Renal pelvis (tissue), 12 donors: ENCODE measurements at places on chromosomes 6 and 20. TPM values are rescaled to one million over a fixed set of nuclear protein-coding genes. Genes with fewer than 3 reads are reported as not detected.
A peak's percentile ranks its signal among the peaks of the same experiment; 100 is the strongest.

- no peak for DNase-seq
Observed at GRCh38 chr20:38872491-38873049, 53.6 kb upstream of the FAM83D start.

Gene PRICKLE4
- 3.2 TPM for polyA plus RNA-seq

Gene TREML4
- not detected for polyA plus RNA-seq

DNA sequence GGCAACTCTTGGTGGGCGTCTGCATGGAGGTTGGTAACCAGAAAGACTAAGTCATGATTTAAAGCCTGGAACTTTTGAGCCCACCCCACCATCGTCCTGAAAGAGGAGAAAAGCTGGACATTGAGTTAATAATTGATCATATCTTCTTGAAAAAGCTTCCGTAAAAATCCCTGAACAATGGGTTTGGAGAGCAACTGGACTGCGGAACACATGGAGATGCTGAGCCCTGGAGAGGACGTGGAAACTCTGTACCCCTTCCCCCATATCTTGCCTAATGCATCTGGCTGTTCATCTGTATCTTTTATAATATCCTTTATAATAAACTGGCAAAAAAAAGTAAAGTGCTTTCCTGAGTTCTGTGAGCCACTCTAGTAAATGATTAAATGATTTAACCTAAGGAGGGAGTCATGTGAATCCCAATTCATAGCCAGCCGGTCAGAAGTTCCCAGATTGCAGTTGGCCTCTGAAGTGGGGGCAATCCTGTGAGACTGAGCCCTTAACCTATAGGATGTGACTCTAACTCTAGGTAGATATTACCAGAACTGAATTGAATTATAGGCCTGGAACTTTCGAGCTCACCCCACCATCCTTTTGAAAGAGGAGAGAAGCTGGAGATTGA, 26.5 kb upstream of the LGSN start:
- no peak for DNase-seq

GRCh38 chr6:157442291-157442690, 61.3 kb downstream of the ZDHHC14 start:
- DNase-seq, result no peak

Gene MAPK14
- polyA plus RNA-seq, result 49.6 TPM

GRCh38 chr20:59055302-59055701, 12.7 kb upstream of the PRELID3B start:
- DNase-seq, result peak; percentile 15

DNA sequence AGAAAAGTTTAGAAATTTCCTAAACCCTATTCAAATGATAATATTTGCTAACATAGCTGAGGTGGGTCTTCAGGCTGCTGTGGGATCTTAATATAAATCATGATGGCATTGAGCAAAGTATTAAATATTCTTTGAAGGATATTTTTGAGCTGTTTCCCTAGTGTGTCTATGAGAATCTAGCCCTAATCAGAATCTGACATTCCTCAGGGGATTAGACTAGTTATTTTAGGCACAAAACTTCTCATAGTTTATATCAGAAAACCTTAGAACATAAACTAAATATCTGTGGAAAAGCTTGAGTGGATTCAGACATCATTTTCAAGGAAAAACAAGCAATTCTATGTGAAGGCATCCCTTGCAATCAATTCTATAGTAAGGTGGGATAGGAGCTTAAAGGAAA, 594.5 kb downstream of the RFPL4B start:
- no peak for DNase-seq

Gene MUC21
- 0.09 TPM for polyA plus RNA-seq

DNA sequence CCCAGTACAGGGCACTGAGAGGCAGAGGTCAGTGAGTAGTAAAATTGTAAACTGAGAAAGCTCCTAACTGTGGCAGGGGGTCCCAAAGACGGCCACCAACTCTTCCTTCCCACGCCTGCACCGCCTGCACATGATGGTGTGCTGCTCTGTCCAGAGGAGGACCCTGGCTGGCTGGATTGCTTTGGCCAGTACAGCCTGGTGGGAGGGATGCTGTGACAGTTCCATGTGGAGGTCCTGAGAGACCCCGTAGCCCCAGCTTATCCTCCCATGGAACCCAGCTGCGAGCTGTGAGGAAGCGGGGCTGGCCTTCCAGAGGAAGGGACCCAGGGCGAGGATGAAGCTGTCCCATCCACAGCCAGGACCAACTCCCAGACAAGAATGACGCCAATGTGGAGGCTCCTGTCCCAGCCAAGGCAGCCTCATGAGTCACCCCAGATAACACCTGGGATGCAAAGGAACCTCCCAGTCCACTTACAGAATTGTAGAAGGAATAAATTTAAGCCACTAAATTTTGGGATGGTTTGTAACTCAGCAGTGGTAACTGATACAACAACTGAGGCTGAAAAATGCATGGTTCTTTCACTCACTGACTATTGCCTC, 2.0 kb upstream of the ACSS1 start:
- DNase-seq, result no peak

- no peak for DNase-seq
Observed at GRCh38 chr6:1365686-1366085, 23.7 kb upstream of the FOXF2 start.

Gene MLN
- 1.4 TPM for polyA plus RNA-seq

- DNase-seq, result no peak
Observed at GRCh38 chr6:31055441-31055840, 45.2 kb downstream of the MUC22 start.

Gene LHFPL5
- polyA plus RNA-seq, result 0.14 TPM

DNA sequence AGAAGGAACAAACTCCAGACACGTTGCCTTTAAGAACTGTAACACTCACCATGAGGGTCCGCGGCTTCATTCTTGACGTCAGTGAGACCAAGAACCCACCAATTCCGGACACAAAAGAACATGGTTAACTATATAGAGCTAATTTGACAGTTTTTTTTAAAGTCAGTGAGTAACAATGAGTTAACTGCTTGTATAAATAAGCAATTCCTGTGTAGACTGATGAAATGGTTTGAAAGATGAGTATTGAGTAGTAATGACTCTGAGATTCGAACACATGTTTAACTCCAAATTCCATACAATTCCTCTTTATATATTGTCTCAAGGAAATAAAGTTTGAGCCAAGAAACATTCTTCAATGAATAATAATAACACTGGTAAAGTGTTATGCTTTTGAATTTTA, 478.0 kb downstream of the MMUT start:
- DNase-seq, result no peak

Gene GGTLC1
- 0.13 TPM for polyA plus RNA-seq

GRCh38 chr6:29071831-29072723, 15.0 kb downstream of the OR2B3 start:
- DNase-seq, result peak; percentile 8

DNA sequence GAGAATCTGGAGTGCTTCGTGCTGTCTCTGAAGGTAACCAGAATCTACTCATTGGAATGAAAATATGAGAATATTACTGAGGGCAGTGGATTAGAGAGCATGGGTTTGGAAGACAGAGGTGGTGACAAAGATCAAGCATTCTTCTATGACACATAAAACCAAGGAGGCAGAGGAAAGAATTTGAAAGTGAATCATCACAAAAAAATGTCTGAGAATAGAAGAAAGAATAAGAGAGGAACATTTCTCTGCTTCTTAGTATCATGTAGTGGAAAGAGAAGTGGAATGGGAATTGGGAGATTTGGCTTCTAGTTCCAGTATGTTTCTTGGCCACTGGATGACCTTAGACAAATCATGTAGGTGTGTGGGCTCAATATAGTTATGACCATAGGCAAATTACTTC, 474.0 kb downstream of the TFAP2B start:
- DNase-seq, result no peak

- no peak for DNase-seq
Observed at GRCh38 chr6:123777563-123777962, 26.1 kb upstream of the NKAIN2 start.

Gene ALDH8A1
- 37.3 TPM for polyA plus RNA-seq

Gene PGC
- polyA plus RNA-seq, result not detected

- no peak for DNase-seq
Observed at GRCh38 chr6:89302936-89303335, 12.2 kb downstream of the GABRR2 start.

DNA sequence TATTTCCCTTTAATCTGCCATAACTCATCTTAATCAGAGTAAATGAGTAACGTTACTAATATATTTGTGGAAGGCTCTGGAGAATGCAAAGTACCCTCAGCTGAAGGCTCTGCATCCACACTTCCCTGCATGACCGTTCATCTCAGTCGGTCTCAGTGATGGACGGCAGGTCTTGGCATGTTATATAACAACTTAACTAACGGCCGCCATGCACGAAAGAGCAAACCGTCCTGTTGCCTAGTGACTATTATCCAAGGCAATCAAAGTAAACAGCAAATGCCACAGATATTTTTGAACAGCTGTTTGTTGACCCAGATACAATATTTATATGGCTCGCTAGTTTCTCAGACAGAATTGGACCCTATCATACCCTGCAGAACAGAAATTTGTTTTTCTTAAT, 194.9 kb upstream of the SMLR1 start:
- peak; percentile 41 for DNase-seq

Gene CNKSR3
- 62.0 TPM for polyA plus RNA-seq

- no peak for DNase-seq
Observed at GRCh38 chr6:79071547-79071946, 6.5 kb downstream of the PHIP start.

DNA sequence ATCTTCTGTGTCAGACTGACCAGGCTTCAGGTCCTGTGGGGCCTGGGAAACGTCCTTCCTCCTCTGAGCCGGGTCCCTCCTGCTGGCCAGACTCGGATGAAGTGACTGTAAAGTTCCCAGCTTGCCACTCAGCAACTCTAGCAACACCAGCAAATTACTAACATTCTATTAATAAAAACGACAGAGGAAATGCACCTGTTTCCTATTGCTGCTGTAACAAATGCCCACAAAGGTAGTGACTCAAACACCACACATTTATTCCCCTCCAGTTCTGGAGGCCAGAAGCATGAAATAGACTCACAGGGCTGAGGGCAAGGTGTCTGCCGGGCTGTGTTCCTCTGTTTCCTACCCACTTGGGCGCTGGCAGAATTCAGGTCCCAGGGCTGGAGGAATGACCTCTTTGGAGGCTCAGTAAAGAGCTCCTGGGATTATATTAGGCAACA, 48.8 kb downstream of the CTCFL start:
- DNase-seq, result no peak

DNA sequence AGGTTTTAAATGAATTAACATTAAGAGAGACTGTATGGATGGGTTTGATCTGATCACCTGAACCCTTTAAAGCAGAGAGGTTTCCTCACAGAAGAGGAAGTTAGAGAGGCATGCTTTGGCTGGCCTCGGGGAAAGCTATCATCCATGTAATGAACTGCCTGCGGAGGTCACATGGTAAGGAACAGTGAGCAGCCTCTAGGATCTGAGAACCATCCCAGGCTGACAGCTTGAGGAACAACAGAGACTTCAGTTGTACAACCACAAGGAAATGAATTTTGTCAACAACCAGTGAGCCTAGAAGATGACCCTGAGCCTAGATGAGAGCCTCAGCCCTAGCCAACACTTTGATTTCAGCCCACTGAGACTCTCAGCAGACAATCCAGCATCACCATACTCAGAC, 2.9 kb upstream of the COL21A1 start:
- no peak for DNase-seq

Gene BEND3
- 11.1 TPM for polyA plus RNA-seq

GRCh38 chr20:157154-157553, at the start of gene DEFB127:
DEFB127 (plus strand) TSS chr20:157454; CDS start chr20:157545, 91 bp downstream.
- no peak for DNase-seq

DNA sequence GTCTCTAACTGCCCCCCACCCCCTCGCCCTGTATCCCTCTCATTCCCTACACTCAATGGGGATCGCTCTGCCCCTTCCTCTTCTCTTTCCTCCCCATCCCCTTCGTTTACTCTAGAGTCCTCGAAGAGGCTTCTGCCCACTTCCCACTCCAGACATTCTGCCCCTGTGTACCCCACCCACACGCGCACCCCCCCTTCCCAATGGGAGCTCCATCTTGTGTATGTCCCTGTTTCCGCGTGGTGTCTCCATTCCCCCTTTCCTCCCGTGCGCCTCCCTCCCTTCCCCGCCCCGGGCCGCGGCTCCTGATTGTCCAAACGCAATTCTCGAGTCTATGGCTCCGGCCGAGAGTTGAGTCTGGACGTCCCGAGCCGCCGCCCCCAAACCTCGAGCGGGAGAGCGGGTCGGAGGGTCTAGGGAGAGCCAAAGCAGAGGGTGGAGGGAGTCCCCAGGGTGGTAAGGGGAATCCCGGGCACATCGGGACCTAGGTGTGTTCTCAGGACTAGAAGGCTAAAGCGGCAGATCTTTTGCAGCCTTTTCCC, 679 bp upstream of the RING1 start:
- no peak for DNase-seq

Gene BNIP5
- polyA plus RNA-seq, result 0.20 TPM

DNA sequence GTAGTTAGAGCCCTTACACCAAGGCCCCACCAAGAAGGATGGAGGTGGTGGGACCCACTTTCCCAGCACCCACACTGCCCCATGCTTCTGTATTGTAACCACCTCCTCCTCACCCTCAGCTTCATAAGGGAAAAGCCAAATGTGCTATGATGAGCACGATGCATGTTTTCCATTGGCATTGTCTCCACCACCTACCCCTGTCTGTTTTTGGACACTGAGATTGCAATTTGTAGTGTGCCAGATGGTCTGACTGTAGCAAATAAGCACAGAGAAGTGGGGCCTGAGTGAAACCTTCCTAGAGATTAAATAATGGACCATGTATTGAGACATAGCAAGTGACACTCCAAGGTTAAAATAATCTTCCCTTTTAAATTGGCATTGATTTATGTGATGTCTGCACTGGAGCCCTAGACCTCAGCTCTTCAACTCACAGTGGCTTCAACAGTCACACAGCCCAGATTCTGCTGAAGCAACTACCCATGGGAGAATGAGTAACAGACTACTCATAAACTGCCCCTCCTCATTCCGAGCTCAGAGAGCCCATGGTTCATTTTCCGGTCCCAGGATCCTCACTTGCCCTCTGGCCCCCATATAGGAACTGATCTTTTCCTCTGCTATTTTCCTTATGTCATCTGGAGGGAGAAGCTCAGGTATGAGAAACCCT, 177.9 kb downstream of the COL9A1 start:
- DNase-seq, result no peak

Gene COX4I2
- 3.1 TPM for polyA plus RNA-seq

DNA sequence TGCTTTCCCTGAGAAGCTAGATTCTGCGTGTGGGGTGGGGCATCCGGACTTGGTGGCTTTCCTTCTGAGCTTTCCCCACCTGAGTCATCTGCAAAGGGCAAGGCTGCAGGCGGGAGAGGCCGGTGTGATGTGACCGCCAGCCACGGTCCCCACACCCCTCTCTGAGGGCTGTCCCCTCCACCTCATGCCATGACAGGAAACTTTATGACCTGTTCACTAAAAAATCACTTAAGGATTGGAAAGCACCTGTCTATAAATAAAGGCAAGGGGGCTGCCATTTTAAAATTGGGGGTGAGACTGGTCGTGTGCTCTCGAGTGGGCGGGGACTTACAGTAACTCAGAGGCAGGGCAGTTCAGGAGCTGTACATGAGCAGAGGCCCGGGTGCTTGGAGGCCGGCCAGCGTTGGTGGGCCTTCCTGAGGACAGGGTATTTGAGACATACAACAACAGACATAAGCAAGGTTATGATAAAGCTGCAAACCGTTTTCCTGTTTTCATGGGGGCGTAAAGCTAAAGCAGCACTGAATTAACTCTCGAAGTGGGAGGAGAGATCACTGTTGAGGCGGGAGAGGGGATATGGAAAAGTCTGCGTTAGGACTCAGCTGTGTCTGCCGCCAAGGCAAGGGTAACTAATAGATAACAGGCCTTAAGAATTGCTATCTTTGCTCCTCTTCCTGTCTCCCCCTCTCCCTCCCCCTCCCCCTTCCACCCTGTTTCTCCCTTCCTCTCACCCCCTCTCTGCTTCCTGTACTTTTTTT, 16.1 kb upstream of the SERPINB1 start:
- DNase-seq, result no peak
